Activated T-helper 9 cell treated with anti-CD3 and anti-CD28 coated beads, Interleukin-2, amount 50 U/mL, for 16 hours (primary cell): ENCODE measurements at places on chromosomes 1 and 21.

- no peak for DNase-seq
These were observed 174.0 kb downstream of the TOMM20 start for GRCh38 chr1:234954613-234955012.

GRCh38 chr21:42263591-42264131 is 44.7 kb downstream of the ABCG1 start:
- DNase-seq = no peak

DNA sequence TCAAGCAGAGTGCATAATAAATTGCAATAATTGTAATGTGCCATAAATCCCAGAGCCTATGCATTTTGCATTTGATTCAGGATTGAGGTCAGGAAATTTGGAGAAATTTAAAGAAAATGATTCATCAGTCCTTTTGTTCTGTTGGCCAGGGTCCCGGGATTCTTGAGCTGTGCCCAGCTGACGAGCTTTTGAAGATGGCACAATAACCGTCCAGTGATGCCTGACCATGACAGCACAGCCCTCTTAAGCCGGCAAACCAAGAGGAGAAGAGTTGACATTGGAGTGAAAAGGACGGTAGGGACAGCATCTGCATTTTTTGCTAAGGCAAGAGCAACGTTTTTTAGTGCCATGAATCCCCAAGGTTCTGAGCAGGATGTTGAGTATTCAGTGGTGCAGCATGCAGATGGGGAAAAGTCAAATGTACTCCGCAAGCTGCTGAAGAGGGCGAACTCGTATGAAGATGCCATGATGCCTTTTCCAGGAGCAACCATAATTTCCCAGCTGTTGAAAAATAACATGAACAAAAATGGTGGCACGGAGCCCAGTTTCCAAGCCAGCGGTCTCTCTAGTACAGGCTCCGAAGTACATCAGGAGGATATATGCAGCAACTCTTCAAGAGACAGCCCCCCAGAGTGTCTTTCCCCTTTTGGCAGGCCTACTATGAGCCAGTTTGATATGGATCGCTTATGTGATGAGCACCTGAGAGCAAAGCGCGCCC is 8.7 kb downstream of the PROX1 start:
- no peak for DNase-seq

DNA sequence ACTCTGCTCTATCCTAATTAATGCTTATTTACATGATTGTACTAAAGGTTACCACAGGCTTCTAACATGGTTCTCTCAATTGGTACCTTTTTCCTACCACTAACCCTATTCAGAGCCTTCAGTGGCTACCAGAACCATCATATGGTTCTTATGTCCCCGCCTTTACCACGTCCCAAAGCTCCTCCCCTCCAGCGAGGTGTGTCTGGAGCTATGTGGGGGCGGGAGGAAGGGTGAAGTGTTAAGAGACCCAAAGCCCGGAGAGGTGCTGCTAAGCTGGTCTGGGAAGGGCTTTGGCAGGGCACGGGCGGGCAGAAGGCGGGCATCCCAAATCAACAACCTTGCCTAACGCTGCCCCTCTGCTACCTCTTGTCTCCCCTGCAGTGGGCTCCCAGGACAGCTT is 10.0 kb downstream of the SPATA46 start:
- no peak for DNase-seq

- DNase-seq = no peak
These were observed 15.8 kb upstream of the ZNF678 start for GRCh38 chr1:227547310-227548118.

DNA sequence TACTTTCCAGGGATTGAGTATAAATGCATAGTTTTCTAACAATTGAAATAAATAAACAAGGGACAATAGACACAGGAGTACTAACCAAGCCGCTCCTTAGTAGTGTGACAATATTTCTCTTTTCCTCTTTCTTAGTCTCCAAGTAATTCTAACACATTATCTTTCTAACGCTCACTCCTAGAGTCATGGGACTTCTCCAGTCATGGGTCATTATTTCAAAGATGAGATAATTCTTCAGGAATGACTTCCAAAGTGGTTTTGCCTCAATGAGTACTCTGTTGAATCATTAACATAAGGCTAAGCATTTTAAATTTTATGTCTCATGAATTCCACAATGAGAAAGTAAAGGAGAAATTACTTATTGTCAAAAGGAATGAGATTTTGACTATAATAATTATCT is 605.8 kb upstream of the ADAMTS5 start:
- DNase-seq = no peak

- DNase-seq = peak; percentile 23
These were observed 122.8 kb upstream of the IVNS1ABP start for GRCh38 chr1:185439727-185440415.

DNA sequence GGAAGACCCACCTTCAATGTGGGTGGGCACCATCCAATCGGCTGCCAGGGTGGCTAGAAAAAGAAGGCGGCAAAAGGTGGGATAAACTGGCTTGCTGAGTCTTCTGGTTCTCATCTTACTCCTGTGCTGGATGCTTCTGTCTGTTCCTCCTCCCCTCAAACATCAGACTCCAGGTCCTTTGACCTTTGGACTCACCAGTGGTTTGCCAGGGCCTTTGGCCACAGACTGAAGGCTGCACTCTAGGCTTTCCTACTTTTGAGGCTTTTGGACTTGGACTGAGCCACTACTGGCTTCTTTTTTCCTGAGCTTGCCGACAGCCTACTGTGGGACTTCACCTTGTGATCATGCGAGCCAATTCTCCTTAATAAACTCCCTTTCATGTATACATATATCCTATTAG is 55.9 kb downstream of the VCAM1 start:
- DNase-seq = no peak
